ENCODE measurements at places on chromosomes 4 and X.

- DNase-seq = no peak
Observed at GRCh38 chrX:134572816-134573682, 85.2 kb downstream of the PLAC1 start.

- DNase-seq = peak; percentile 75
Observed at GRCh38 chrX:41009850-41010846, 75.1 kb upstream of the USP9X start.

DNA sequence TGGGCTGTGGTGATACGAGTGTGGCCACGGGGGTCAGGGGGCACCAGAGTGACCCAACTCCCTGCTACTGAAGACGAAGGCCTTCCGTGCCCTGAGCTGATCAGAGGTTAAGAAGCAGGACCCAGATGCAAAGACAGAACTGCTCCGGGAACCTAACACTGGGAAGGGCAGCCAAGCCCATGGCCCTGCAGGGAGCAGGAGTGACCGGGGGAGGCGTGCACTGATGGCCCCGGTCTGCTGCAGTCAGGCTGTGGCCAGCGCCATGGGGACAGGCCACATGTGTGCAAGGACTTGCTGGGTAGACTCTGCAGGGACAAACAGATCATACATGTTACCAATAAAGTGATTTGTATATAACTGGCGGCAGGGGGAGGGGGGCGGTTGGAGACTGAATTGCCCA lies 74.6 kb downstream of the ACOX3 start:
- no peak for DNase-seq

- DNase-seq = no peak
Observed at GRCh38 chrX:148422526-148422925, 77.9 kb upstream of the AFF2 start.

- no peak for DNase-seq
Observed at GRCh38 chr4:1646690-1647089, 37.4 kb downstream of the FAM53A start.

GRCh38 chr4:36159208-36159607 lies 85.1 kb downstream of the ARAP2 start:
- DNase-seq = no peak

DNA sequence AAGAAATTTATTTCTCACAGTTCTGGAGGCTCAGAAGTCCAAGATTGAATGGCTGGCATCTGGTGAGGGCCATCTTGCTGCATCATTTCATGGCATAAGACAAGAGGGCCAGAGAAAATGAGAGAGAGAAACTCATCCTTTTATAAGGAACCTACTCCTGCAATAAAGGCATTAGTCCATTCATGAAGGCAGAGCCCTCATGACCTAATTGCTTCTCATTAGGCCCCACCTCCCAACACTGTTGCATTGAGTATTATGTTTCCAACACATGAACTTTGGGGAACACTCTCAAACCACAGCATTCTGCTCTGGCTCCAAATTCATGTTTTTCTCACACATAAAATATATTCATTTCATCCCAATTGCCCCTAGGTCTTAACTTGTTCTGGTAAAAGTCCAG lies 14.2 kb downstream of the RNF175 start:
- DNase-seq = no peak

- no peak for DNase-seq
Observed at GRCh38 chr4:107640197-107640596, 79.8 kb downstream of the PAPSS1 start.

GRCh38 chr4:179325181-179325580 lies 1882.9 kb upstream of the AGA start:
- no peak for DNase-seq

DNA sequence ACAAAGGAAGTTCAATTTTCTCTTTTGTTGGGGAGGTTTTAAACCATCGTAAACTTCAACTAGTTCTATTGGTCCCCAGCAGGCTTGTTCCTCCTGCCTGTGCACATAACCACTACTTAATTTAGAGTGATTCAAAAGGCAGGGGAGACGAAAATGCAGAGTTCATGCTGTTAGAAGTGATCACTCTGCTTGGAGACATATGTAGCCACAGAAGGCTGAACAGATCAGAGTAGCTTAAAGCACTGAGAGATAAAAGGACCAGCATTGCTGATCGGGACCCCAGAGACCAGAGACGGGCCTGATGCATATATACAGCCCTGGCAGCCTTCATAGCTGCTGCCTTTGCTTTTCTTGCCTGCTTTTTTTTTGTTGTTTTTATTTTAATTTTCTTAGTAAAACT lies 662.0 kb upstream of the CPEB2 start:
- DNase-seq = no peak

- DNase-seq = no peak
Observed at GRCh38 chr4:91325495-91325894, 978.3 kb upstream of the GRID2 start.

GRCh38 chrX:130916636-130917422 lies 13.8 kb upstream of the ENOX2 start:
- DNase-seq = peak; percentile 39

DNA sequence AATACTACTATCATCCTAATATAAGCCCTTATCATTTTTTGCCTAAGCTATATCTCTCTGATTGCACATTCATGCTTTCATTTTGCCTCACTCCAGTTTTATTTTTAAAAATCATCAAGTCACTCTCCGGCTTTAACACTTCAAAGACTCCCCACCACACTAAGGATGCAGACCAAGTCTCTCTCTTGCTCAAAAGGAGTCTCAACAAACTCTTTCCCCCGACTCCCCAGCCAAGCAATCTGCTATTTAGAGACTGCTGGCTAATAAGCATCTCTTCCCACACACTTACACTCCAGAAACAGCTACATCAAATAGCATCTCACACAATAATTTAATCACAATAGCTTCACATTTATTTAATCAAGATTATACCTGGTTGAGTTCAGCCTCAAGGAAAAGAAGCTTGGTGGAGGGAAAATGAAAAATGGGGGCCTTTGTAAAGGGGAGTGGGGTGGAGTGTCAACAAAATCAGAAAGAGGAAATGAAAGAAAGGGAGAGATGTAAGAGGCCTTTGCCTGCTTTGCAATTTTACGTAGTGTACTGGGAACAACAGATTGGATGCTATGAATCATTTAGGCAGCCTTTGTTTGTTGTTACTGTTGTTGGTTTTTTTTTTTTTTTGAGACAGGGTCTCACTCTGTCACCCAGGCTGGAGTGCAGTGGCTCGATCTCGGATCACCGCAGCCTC lies 104.1 kb upstream of the MCF2 start:
- no peak for DNase-seq

- DNase-seq = no peak
Observed at GRCh38 chr4:25131926-25132325, 28.3 kb downstream of the SEPSECS start.

DNA sequence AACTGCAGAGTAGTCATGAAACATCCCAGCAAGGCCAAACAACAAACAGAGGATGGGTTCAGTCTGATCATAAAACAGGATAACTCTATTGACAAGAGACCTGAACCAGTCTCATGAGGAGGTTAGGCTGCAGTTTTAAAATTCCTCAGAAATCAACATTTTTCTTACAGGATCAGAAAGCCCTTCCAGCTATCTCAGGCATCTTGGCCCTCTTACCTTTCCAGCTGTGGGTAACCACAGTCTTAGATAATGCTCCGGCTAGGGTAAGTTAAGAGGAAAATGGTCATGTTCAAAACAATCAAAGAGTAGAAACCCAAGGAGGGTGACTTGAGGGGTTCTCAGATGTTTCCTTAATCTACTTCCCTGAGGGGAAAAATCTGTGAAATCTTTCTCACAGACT lies 5.1 kb downstream of the CTSO start:
- DNase-seq = no peak

- DNase-seq = no peak
Observed at GRCh38 chrX:13684361-13684760, 4.6 kb upstream of the RAB9A start.

GRCh38 chr4:155722816-155723499 lies 35.9 kb upstream of the GUCY1B1 start:
- no peak for DNase-seq

- DNase-seq = no peak
Observed at GRCh38 chrX:13793897-13794296, 23.0 kb downstream of the GPM6B start.

- no peak for DNase-seq
Observed at GRCh38 chrX:23990455-23990854, 36.5 kb downstream of the KLHL15 start.

GRCh38 chrX:118847676-118848075 lies 24.1 kb downstream of the ZCCHC12 start:
- no peak for DNase-seq

- DNase-seq = no peak
Observed at GRCh38 chrX:11553594-11553993, 112.1 kb downstream of the ARHGAP6 start.

DNA sequence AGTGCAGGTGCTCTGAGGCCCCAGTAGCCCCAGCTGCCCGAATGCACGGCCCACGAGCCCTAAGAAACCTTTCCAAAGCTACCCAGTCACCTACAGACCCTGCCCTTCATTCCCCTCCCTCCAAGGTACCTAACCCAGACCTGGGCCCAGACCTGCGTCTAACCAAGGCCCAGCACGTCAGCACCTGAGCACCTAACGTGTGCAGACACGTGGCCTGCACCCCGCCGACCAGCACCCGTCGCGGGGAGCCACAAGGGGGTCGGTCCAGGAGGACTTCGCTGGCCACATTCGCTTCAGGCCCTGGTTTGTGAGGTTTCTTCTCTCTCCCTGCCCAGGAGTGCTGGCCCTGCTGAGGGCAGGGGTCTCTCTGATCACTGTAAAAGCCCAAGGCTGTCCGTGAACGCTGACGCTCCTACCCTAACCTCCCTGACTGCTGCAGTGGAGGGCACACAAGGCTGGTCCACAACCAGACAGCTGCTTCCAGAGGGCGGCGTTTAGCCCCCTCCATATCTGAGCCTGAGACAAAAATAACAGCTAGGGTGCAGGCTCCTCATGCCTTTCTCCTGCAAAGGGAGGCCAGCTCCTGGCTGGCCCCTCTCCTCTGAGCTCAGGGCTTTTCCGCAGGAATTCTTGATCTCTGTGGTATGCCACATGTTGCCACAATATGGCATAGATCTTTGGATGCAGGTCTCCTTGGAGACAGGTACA lies 31.8 kb downstream of the WDR1 start:
- DNase-seq = peak; percentile 8

- no peak for DNase-seq
Observed at GRCh38 chr4:144421839-144422565, 224.0 kb upstream of the HHIP start.

DNA sequence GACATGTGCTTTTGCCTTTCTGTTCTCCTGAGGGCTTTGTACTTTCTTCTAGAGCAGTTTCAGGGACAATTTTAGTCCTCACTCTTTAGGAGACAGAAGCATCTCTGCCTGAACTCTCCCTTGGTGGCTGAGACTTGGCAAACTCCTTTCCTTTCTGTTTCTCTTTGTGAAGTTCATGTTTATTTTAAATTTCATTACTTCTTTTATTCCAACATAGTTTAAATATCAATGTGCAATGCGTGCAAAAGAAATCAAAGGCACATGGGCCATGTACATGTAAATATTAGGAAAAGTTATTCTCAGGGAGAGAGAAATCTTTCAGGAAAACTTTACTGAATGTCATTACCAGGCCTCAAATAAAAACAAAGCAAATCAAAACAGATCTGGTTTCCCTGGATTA lies 177.6 kb downstream of the RNF150 start:
- DNase-seq = no peak

- DNase-seq = peak; percentile 48
Observed at GRCh38 chr4:2935762-2936743, 27.2 kb downstream of the NOP14 start.

DNA sequence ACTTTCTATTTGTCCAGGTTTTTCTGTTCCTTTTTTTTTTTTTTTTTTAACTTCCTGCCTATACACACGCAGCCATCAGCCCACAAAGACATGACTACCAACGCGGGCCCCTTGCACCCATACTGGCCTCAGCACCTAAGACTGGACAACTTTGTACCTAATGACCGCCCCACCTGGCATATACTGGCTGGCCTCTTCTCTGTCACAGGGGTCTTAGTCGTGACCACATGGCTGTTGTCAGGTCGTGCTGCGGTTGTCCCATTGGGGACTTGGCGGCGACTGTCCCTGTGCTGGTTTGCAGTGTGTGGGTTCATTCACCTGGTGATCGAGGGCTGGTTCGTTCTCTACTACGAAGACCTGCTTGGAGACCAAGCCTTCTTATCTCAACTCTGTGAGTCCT lies 2.1 kb downstream of the EBP start:
- DNase-seq = no peak

DNA sequence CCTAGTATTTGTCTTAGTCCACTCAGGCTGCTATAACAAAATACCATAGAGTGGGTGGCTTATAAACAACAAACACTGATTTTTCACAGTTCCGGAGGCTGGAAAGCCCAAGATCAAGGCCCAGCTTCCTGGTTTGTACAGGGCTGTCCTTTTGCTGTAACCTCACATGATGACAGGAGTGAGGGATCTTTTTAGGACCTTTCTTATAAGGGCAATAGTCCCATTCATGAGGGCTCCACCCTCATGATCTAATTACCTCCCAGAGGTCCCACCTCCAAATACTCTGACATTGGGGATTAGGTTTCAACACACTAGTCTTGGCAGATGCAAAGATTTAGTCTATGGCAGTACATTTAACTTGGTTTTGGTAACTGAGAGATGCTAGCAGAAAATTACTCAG lies 20.9 kb downstream of the GPAT3 start:
- no peak for DNase-seq

DNA sequence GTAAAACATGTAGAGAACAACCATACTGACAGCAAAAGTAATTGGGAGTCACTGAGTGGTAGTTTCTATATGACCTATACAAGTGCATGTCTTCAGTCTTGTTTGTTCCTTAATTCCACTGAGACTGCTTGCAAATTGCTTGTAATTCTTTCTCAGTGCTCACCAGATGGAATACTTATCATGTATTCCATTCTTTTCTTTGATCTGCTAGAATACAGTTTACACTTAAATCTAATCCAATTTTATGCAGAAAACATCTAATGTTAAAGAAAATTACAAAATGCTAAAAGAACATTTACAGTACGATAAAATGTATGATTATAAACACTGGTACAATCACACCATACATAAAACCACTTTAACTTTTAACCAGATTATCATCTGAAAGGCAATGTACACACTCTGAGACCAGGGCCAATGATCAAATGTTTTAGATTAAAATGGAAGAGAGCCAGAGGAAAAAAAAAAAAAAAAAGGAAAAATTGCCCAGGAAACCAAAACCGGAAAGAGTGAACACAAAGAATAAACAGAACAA lies 741.4 kb downstream of the FAT4 start:
- no peak for DNase-seq

DNA sequence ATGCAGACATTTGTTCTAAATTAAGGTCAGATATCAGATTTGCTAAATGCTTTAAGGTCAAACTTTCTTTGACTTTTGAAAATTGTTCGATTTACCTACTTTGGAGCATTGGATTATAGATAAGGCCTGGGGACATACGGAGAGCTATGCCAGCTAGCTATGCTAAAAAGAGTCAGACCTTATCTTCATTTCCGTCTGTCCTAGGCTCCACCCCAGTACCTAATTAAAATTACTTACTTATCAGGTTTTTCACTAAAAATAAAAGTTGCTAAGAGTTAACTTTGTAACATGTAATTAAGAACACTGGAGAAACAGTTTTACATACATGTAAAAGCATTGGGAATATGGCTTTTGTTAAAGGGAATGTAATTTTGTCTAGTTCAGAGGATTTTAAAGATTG lies 7.1 kb upstream of the TMEM35A start:
- DNase-seq = no peak

- no peak for DNase-seq
Observed at GRCh38 chr4:118206627-118207026, 146.2 kb downstream of the PRSS12 start.

- DNase-seq = no peak
Observed at GRCh38 chr4:137707102-137707620, 174.9 kb upstream of the PCDH18 start.
